ENCODE measurements at places on chromosomes 1 and 21.

GRCh38 chr1:59570524-59570923 is 244.2 kb upstream of the HOOK1 start:
- DNase-seq = peak; percentile 14

DNA sequence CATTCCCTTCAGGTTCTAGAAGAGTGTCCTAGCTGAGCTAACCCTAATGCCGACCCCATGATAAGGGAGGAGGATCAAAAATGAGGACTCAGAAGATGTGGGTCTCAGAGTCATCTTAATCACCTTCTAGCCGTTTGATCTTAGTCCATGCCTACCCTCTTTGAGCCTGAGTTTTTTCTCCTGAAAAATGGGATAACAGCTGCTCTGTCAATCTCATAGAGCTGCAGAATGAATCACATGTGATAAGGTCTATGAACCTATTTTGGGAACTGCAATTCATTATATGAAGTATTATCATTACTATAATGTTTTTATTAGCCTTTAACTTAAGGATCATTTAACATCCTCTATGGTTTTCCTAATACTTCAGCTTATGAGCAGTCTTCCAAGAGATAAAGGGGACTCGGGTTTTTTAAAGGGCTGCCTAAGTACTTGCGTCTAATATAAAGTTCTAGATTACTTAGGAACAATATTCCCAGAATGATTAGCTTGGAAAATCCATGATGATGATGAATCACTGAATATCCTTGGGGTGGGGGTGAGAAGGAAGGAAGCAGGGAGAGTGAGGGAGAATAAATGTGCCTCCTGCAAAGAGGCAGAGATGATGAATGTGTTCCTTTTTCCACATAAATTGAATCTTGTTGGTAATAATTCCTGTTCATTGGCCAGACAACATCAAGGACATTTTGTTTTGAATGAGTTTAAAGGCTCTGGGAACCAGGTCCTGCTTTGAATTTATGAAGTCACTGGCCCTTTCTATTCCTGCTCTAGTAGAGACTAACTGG is 66.8 kb downstream of the COLGALT2 start:
- no peak for DNase-seq

- no peak for DNase-seq
Measured at GRCh38 chr1:155698382-155699038, 9.6 kb downstream of the DAP3 start.

DNA sequence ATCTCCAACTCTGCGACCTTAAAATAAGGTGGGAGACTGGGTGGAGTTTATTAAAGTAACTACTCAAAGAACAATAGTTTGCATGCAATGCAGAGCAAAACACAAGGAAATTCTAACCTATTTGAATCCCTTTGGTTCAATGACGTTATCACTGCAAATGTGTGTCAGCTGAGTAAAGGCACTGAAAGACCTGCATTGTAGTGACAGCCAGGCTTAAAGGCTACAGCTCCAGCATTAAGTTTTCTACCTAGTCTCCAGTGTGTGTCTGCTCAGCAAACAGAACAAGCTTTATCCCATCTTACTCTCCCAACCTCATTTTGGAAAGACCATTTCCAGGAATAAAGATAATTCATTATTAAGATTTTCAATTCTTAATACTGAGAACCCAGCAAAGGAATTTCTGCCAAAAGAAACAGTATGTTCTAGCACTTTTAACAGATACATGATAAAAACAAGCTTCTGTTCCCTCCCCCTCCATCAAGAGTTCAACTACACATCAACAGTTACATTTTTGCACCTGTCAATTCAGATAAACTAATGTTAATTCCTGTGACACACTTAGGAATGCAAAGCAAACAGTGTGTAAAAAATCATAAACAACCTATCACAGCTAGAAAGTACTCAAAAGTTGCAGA is 14.2 kb downstream of the PTP4A2 start:
- no peak for DNase-seq

DNA sequence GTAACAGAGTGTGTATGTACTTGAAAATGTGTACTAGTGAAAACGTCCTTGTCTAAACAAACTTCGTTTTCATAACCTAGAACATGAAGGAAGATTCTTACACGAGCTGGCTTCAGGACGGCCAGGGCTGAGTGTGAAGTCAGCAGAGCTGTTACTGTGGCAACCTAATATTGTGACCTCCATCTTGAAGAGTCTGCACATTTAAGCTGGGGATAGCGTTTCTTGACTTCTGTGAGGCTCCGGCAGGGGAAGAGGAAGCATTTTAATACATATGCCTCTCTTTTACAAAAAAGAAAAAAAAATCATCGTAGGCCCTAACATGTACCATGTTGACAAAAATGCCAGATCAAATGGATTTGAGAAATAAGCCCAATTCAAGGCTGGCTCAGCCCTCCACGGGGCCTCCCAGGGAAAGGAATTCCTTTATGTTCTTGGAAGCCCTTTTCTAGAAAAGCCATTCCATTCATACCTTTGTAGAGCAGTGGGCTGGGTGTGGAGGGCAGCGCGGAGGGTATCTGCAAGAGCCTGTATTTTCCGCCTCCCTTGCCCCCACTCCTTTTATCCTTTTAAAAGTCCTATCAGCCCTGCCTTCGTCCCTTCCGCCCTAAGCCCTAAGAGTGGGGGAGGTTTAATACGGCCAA is 51.1 kb downstream of the SIM2 start:
- no peak for DNase-seq

GRCh38 chr21:15408089-15408488 is 321.7 kb upstream of the USP25 start:
- DNase-seq = no peak

- DNase-seq = no peak
Measured at GRCh38 chr21:43923391-43923790, 58.4 kb downstream of the AGPAT3 start.

DNA sequence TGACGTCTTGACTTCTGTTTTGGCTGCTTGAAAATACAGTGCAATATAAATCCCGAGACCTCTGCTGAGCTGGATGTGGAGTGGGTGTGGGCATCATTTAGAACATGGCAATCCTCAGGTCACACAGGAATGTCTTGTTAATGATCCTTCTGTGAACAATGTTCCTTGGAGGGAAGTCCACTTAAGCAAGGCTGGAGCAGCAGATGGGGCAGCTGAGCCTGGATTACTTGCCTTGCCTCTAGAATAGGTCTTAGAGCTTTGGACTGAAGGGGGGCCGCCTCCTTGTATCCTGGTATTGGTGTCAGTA is 926 bp upstream of the SCMH1 start:
- no peak for DNase-seq

- DNase-seq = no peak
Measured at GRCh38 chr1:99595441-99595840, 50.5 kb upstream of the PALMD start.

- DNase-seq = no peak
Measured at GRCh38 chr1:163875200-163875926, 553.6 kb downstream of the NUF2 start.

GRCh38 chr1:109509176-109510134 is at the start of gene AMIGO1:
Gene AMIGO1, minus strand, starts transcription at chr1:109509727. Its CDS starts 815 bp downstream, at chr1:109508912.
- peak; percentile 60 for DNase-seq

DNA sequence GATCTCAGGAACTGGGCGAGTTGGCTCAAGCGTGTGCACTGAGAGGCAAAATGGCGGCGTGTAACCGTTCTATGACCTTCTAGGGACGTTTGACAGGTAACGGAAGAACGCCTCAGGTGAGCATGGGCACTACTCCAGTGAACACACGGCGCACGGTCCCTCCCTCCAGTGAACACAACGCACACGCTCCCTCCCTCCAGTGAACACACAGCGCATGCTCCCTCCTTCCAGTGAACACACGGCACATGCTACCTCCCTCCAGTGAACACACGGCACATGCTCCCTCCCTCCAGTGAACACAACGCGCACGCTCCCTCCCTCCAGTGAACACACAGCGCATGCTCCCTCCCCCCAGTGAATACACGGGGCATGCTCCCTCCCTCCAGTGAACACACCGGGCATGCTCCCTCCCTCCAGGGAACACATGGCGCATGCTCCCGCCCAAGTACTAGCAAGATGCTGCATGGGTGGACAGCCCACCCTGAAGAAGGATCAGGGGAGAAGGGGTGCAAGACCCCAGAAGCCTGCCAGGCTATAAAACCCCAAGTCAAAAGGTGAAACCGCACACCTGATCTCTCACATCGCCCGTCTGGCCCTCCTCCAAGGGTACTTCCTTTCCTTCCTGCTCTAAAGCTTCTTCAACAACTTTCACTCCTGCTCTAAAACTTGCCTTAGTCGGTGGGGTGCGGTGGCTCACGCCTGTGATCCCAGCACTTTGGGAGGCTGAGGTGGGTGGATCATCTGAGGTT is 3.5 kb downstream of the C1orf159 start:
- no peak for DNase-seq

DNA sequence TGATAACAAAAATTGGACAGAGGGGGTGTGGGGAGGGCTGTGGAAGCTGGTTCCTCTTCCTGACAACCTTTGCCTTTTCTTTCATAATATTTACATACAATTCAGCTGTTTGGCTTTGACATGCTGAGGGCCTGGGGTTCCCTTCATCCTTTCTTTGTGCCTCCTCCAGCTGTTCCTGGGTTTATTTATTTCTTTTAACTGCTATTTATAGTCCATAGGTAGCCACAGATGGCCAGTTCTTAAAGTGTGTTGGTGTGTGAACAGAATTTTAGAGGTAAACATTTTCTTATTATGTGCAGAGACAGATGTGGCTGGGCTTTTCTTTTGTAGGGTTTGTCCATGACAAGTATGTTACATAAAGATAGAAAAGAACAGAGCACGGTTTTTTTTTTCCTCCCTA is 34.1 kb upstream of the CNIH3 start:
- no peak for DNase-seq

DNA sequence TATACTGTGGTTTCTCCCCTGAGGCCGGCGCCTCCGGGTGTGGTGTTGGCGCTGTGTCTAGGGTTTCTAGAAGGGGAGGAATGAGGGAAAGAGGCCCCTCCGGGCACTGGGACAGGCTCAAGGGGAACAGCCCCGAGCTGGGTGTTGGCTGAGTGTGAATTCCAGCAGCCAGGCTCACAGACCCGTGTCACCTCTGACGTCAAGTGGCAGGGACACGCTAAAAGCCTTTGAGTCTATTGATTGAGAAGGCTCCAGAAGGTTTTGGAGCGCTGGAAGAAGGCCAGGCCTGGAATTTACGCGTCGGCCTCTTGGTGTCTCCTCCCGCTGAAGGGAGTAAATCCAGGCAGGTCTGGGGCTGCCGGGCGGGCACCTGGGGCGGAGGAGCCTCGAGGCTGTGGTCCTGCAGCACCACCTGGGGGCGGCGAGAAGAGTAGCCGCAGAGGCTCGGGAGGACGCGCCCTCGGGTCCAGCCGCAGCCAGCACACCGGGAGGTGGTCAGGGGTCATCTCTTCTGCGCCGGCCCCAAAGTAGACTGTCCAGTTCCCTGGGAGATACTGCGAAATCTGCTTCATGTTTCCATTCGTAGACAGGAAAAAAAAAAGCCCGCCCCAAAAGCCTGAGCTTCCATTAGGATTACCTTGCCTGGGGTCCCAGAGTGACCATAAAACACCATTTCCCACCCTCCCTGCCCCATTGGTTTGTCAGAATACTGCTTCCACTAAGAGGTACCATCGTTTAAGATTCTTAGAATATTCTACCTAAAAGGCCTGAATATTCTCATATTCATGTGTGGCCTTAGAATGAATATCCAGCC is 61.7 kb downstream of the TLR5 start:
- peak; percentile 73 for DNase-seq

GRCh38 chr1:230948301-230948700 is 30.4 kb downstream of the TTC13 start:
- peak; percentile 4 for DNase-seq

DNA sequence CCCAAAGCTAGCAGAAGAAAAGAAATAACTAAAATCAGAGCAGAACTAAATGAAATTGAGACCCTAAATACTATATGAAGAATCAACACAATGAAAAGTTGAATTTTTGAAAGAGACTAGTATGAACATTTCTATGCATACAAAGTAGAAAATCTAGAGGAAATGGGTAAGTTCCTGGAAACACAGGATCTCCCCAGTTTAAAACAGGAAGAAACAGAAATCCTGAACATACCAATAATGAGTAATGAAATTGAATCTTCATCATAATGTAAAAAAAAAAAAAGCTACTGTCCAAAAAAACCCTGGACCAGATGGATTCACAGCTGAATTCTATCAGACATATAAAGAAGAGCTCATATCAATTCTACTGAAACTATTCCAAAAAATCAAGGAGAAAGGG is 233.5 kb downstream of the PLPP3 start:
- DNase-seq = no peak

DNA sequence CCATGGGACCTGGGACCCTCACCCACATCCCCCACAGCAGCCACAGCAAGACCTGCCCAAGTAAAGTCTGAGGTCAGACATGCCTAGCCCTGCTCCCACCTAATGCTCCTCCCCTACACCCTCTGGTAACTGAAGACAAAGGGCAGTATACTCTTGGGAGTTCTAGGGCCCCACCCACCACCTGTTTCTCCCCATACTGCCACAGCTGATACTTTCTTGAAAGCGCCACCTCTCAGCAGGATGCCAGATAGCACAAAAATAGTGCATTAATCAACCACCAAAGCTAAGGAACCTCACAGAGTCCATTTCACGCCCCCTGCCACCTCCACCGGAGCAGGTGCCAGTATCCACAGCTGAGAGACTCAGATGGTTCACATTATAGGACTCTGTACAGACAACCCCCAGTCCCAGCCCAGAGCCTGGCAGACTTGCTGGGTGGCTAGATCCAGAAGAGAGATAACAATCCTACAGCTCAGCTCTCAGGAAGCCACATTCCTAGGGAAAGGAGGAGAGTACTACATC is 238.1 kb downstream of the LRRC40 start:
- peak; percentile 86 for DNase-seq

DNA sequence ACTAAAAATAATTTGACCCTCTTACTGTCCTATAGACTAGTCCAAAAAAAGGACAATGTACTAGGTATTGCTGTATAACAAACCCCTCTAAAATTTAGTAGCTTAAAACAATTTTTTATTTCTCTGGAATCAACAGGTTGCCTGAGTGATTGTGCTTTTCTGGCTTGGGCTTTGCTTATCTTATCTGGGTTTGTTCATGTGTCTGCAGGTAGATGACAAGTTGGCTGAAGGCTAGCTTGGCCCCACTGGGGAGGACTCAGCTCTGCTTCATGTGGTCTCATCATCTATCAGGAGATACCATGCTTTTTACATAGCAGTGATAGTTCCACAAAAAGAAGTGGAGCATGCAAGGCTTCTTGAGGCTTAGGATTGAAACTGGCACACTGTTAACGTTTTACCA is 114.2 kb downstream of the MAN1A2 start:
- no peak for DNase-seq

DNA sequence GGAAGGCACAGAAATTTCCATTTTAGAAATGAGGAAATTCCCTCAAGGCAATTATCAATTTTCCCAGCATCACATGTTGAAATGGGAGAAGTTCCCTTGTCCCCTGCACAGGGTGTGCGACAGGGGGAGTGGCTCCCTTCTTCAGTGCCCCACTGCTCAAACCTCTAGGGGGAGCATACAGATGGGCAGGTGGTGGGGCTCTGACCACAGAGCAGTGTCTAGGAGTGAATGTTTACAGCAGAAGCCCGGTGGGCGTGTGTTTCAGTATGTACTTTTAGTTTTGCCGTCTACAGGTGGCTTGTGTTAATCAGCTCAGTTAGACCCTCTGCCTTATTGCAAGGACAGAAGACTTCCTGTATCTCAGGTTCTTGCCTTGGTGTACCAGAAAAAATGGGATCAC is 493.7 kb upstream of the PLXNA2 start:
- no peak for DNase-seq
